Stimulated activated CD4-positive, alpha-beta T cell treated with anti-CD3 and anti-CD28 coated beads, Interleukin-1b, Interleukin-23, amount 100 ng/mL, for 24 hours (primary cell): ENCODE measurements at places on chromosomes 6 and 20.
A peak's percentile ranks its signal among the peaks of the same experiment; 100 is the strongest.

- no peak for DNase-seq
Observed at GRCh38 chr20:57372581-57373350, 18.4 kb upstream of the RBM38 start.

- DNase-seq = no peak
Observed at GRCh38 chr6:117501722-117502121, 19.2 kb downstream of the DCBLD1 start.

DNA sequence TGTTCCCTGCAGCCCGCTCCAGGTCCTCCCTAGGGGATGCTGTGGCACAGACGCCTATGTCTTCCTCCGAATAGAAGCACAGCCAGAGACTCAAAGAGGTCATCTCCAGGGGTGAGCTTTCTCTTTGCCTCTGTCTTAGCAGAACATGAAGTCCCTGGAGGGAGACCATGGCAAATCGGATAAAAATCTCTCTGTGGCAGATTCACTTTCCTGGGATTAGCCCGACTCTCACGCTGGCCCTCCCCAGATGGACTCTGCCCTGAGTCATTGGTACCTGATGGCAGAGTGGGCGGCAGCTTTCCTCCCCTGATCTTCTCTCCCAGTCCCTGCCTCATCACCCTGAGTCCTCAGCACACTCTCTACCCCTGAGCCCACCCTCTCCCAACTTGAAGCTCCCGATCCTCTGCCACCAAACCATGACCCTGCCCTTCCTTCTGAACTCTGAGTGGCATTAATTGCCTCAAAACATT, 58.0 kb upstream of the CCDC167 start:
- DNase-seq = no peak

DNA sequence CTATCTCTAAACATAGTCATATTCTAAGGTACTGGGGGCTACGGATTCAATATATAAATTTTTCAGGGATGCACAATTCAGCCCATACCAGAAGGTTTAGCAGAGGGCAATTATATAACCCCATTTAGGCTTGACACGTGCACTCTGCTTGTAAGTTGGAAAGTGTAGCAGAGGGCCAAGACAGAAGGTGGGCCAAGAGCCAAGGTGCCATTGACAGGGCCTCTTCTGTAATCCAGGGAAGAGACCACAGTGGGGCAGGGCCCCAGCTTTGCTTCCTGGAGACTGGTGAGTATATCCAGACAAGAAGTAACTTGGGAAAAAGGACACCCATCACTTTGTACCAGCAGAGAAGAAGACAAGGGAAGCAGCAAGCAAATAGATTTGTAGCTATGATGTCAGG, 672.4 kb upstream of the MARCKS start:
- DNase-seq = no peak

DNA sequence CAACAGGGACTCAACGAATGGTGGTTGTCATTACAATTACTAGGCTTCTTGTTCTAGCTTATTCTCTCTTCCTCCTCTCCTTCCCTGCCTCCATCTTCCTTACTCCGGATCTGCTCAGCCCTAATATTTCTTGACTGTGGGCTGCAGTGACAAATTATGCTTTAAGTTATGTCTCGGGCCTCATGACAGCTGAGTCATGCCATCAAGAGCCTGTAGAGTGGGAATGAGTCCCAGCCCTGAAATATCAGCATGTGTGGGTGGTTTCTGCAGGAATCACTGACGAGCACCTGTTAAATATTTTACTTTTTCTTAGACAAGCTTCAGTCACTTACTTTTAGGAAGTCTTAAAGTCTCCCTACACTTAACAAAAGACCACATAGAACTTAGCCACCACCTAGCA, 83.1 kb upstream of the CBLN4 start:
- DNase-seq = no peak

GRCh38 chr6:82645536-82646230, 282.1 kb downstream of the TPBG start:
- no peak for DNase-seq

- peak; percentile 26 for DNase-seq
Observed at GRCh38 chr20:52972965-52973819, 1.0 kb downstream of the TSHZ2 start.

DNA sequence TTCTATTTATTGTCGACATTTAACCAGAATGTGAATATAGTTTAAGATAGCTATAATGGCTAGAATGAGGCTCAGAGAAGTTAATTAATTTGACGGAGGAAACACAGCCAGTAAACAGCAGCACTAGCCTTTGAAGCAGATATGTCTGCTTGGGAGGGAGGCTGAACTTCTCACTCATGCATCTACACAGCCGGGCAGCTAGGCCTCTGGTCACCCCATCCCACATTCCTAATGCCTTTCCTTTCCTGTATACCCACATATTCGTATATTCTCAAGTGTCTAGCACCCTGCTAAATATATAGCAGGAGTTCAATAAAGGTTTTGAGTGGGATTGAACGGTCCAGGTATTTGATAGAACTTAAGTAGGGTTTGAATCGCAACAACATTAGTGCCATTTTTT, 230.4 kb upstream of the PDE10A start:
- DNase-seq = no peak

GRCh38 chr20:50186987-50187402, 3.6 kb upstream of the CEBPB start:
- DNase-seq = no peak

GRCh38 chr6:36873612-36874442, 776 bp downstream of the PPIL1 start:
- no peak for DNase-seq

DNA sequence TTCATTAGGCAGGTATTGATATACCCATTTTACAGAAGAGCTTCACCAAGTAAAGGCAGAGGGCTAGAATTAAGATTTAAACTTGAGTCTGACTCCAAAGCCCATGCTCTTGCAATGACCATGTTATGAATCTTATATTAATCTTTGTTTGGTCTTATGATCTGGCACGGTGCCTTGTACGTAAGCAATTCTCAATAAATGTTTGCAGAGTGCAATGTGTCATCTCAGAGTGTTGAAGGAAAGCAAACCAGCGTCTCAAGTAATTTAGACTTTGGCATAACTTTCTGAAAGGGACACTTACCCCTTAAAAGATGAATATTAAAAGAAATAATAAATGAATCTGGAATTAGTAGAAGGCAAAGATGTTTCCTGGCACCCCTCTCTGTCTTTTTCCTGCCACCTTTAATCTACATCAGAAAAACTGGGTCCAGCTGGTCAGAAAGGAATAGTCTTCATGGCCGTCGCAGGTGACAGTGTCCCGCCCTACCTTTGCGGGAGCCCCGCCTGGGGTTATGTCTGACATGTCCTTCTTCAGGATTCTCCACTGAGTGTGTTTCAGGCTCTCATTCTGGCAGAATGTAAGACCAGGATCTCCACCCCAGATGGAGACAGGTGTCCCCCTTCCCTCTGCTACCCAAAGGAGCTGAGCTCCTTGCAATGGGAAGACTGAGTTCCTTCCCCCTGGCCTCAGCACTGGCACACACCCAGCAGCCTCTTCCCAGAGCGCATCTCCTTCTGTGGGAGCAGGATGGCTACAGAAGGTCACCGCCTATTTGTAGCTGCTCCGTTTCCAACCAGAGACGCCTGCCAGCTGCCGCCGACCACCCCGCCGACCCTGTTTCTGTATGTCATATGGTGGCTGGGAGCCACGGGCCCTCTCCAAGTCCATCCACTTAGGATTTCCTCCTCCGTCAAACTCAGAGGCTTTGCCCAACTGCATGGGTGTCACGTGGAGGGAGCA, 266.3 kb upstream of the ECI2 start:
- no peak for DNase-seq
